ENCODE measurements at places on chromosomes 11 and 22.

DNA sequence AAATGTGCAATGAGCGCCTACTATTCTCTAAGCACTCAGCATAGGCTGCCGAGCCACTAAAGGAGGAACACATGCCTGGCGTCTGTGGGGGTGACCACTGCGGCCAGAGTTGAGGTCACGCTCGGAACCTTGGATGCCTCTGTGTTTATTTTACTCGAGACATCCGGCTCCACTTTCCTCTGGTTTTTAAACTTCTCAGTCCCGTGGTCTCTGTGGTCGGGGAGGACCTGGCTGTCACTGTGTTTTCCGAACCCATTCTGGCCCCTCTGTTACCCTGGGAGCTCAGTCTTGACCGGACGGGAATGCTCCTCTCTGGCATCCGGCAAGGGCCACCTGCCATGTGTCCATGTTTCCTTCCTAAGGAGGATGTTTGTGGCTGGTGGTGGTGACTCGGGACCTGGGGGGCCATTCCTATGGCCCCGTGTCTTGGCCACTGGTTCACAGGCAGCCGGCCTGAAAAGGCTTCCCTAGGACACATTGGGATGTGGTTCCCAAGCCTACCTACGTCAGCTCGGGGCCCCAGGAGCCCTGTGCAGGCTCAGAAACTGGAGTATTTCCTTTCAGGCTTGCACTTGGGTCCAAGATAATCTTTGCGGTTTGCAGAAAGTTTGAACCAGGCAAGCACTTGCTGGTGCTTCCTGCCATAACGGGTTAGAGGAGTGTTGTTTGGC is 46.7 kb upstream of the PARVG start:
- DNase-seq = no peak

GRCh38 chr11:61090521-61090920 is 11.8 kb upstream of the CD5 start:
- DNase-seq = no peak

- DNase-seq = no peak
Measured at GRCh38 chr11:73446766-73447165, 70.6 kb downstream of the RELT start.

DNA sequence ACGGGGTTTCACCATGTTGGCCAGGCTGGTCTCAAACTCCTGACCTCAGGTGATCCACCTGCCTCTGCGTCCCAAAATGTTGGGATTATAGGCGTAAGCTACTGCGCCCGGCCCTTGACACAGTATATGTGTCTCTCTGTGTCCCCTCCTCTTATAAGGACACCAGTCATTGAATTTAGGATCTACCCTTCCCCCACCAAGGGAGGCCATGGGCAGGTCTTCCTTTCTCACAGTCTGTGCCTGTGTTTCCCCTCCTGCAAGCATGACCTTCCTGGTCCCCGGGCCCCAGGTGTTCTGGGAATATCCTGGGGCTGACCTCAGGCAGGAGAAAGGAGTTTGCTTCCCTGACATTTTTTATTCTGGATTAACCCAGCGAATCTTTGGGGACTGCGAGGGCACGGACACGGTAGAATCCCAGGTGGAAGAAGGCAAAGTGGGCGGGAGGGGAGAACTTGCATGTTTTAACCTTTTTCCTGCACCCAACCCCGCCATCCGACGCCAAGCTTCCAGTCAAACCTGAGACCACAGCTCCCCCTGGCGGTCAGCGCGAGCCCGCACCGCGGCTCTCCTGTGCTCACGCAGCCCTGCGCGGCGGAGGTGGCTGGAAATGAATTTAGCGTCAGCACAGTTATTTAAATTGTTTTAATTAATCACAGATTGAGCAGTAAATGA is 42.1 kb upstream of the ISX start:
- peak; percentile 31 for DNase-seq

DNA sequence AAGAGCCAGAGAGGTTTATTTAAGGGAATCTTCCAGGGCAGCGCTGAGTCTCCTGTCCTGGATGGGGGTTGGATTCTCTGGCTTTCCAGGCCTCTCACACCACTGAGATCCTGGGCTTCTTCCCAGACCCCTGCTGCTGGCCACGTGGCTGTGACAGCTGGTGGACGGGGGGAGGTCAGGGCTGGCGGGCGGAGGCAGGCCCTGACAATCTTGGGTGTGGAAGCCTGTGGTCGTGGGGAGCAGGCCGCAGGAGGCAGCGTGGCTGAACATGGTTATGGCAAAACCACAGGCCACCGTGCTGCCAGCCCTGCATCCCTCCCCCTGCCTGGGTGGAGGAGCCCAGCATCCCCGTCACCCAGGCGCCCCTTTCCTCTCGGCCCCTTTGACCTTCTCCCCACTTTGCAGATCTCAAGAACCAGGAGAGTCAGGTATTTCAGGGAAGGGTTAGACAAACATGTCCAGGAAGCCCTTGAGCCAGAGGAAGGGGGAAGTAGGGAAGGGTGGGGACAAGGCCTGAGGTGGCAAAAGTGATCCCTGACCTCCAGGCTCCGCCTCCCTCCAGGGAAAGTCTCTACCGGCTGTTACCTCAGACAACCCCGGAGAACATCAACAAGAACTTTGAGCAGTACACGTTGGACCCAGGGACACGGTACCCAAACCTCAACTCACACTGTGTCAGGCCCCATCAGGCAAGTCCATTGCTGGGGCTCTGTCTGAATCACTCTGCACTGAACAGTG is 111.8 kb downstream of the MICAL2 start:
- no peak for DNase-seq

DNA sequence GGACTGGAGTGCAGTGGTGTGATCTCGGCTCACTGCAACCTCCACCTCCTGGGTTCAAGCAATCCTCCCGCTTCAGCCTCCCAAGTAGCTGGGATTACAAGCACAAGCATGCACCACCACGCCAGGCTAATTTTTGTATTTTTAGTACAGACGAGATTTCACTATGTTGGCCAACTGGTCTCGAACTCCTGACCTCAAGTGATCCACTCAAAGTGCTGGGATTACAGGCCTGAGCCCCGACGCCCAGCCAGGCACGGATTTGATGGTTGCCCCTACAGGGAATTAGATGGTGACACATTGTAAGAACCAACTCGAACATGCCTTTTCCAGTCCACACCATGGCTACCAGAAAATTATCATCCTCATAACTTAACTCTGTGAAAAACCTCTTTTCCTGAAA is 26.8 kb upstream of the RTL6 start:
- no peak for DNase-seq

- no peak for DNase-seq
Measured at GRCh38 chr11:112096194-112096593, 9.5 kb downstream of the SDHD start.

- no peak for DNase-seq
Measured at GRCh38 chr11:75263944-75264349, 23.4 kb downstream of the TPBGL start.

GRCh38 chr11:26830218-26830617 is 108.4 kb upstream of the SLC5A12 start:
- no peak for DNase-seq

GRCh38 chr11:12541583-12542151 is 132.6 kb upstream of the TEAD1 start:
- no peak for DNase-seq

- DNase-seq = no peak
Measured at GRCh38 chr22:20063271-20064139, 16.5 kb upstream of the DGCR8 start.

DNA sequence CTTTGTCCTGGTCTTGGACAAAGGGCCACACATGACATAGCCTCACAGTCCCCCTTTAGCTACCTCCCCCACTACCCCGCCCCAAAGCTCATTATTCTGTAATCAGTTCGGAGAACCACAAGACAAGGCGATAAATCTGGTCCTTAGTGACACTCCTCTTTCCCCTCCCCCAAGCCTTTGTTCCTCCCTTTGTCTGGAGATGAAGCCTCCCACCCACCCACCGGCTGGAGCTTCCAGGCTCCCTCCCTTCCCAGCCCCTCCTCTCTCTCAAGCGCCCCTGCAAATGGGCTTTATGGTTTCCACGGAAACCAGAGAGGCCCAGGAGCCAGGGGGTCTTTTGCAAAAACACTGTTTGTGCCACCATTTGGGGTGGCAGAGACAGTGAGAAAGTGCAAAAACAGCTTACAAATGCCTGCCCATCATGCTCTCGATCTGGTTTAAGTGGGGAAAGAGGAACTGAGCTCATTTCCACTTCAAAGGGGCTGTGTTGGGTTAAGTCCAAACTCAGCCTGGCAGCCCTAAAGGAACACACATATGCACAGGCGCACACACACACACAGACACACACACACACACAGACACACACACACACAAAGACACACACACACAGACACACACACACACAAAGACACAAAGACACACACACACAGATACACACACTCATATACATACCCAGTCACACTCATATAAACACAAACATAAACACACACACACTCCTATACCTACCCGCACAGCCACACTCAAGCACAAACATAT is 23.5 kb downstream of the APLNR start:
- DNase-seq = no peak

DNA sequence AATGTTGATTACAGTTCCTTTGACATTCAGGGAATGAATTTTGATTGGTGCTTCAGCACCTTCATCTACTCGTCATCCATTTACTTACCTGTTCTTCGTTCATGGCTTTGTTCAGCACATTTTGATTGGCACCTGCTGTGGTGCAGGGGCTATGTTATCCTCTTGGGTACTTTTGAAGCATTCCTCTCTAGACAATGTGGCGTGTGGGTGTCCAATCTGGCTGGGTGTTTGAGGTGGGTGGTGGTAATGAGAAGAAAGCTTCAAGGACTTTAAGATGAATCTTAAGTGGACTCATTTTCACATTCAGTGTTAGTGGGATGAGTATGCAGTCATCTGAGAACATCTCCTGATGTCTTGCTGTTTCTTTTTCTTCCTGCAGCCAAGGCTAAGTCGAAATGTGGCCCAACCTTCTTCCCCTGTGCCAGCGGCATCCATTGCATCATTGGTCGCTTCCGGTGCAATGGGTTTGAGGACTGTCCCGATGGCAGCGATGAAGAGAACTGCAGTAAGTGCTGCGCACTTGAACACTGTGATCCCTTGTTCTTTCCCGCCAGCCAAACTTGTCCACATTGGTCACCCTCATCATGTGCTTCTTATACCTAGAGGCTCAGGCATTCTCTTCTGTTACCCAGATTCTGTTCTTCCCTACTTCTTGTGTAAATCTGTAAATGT is 137.5 kb downstream of the LDLRAD3 start:
- no peak for DNase-seq

- no peak for DNase-seq
Measured at GRCh38 chr22:47050401-47051051, 288.1 kb downstream of the TBC1D22A start.

GRCh38 chr11:112382561-112382960 is 121.9 kb upstream of the PLET1 start:
- DNase-seq = no peak

- DNase-seq = no peak
Measured at GRCh38 chr22:45207981-45208664, 32.6 kb downstream of the KIAA0930 start.

- DNase-seq = no peak
Measured at GRCh38 chr11:69509846-69510390, 28.5 kb downstream of the LINC01488 start.

DNA sequence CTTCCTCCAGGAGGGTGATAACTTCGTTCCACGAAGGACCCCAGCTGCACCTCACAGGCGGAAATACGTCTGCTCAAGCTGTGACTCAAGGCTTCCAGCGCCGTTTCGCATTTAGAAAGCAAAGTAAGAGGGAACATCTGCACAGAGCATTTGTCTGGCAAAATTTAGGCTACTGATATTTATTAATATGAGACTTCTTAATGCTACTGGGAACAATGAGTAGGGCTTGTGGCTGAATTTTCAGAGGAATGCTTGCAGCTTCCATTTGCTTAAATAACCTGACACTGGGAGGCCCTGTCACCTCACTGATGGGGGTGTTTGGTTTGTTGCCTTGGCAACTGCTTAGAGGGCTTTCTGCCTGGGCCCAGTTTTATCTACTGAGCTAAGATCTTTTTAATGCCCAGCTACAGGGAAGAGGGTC is 14.7 kb upstream of the ST14 start:
- no peak for DNase-seq

- DNase-seq = peak; percentile 35
Measured at GRCh38 chr22:32142600-32142999, 16.5 kb downstream of the C22orf42 start.

DNA sequence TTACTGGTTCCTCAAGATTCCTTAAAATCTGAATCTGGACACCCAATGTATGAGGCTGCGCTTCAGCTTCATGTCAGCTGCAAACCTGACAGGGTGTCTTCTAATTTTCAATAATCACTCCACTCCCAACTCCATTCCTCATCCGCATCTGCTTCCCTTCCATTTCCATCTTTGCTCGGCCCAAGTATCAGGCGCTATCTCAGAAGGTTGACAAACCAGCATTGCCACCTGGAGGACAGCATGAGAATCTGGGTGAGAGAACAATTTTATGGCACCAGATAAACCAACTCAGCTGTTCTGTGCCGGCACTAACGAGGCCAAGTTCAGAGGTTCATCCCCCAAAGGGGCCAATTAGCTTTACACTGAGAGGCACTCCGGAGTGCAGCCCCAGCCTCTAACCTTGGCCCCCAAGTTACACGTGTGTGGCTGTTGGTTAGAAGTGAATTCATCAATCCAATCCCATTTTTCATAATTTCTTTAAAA is 79.1 kb upstream of the LMO2 start:
- DNase-seq = peak; percentile 2

DNA sequence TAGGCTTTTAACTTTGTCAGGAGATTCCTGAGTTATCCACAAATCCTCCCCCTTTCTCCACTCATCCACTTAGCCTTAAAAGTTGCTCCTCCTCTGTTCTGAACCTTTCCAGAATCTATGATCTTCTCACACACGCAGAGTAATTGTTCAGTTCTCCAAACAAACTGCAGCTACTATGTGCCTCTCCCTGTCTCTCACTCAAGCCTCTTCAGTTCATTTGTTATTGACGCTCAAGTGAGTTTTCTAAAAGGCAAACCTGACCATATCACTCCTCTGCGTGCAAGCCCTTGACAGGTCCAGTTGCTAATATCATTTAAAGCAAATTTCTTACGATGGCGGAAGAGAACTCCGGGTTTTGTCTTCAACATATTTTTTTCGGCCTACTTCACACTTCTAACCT is 1169.7 kb upstream of the TENM4 start:
- DNase-seq = no peak

DNA sequence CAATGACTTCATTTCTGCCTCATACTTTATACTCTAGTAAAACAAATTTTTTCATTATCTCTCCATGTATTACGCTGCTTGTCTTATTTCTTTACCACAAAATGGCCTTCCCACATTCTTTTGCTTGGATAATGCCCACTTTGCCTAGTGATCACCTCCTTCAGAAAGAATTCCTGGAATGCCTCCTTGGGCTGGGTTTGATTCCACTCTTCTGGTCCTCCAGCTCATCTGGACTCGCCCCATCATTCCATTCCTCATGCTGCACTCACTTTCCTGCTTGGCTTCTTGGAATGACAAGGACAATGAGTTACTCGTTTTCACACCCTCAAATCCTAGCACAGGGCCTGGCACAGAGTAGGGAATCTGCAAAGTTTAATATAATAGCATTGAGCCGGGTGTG is 475.1 kb upstream of the LARGE1 start:
- DNase-seq = no peak
